Stimulated activated CD4-positive, alpha-beta T cell treated with anti-CD3 and anti-CD28 coated beads, Interleukin-15, amount 100 ng/mL, for 24 hours (primary cell): ENCODE measurements at places on chromosomes 5 and 9.

DNA sequence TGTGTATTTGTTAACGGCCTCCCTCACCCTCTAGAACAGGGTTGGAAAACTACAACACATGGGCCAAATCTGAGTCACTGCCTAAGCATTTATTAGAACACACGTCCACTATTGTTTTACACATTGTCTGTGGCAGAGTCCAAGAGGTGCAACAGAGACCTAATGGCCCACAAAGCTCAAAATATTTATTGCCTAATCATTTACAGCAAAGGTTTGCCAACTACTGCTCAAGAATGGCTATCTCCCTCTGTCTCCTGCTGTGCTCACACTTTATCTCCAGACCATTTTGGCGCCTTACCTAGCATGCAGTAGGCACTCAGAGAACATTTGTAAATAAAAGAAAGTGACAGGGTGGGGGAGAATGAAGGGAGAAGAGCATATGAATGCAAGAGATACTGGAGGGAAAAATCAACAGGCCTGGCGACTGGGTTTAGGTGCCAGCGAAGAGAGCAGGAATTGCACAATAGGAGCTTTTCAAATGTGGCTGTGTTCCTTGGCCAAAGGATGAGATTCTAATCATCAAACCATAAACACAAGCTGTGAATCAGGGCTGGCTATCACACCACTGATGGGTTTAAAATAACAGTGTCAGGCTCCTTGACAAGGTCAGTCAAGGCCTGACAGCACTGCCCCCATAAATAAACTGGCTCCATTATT lies 80.3 kb downstream of the EPB41L4A start:
- no peak for DNase-seq

DNA sequence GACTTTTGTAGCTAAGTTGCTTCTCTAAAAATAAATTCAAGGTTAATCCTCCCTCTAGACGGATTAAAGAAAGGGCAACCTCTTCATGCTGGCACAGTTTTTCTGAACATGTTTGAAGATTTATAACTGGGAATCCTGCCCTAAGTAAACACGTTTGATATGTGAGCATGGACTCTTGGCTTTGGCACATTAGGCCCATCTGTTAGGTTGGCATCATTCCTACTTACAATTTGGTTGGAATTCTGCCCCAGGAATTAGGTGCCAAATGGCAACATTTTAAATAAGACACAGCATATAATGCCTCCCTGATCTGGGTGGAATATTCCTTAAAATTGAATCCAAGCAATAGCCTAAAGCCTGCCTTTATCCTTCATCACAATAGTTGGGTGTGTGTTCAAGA lies 372.3 kb upstream of the CDH18 start:
- no peak for DNase-seq

DNA sequence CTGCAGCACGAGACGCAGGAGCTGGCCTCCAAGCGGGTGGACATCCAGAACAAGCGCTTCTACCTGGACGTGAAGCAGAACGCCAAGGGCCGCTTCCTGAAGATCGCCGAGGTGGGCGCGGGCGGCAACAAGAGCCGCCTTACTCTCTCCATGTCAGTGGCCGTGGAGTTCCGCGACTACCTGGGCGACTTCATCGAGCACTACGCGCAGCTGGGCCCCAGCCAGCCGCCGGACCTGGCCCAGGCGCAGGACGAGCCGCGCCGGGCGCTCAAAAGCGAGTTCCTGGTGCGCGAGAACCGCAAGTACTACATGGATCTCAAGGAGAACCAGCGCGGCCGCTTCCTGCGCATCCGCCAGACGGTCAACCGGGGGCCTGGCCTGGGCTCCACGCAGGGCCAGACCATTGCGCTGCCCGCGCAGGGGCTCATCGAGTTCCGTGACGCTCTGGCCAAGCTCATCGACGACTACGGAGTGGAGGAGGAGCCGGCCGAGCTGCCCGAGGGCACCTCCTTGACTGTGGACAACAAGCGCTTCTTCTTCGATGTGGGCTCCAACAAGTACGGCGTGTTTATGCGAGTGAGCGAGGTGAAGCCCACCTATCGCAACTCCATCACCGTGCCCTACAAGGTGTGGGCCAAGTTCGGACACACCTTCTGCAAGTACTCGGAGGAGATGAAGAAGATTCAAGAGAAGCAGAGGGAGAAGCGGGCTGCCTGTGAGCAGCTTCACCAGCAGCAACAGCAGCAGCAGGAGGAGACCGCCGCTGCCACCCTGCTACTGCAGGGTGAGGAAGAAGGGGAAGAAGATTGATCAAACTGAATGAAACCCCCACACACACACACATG lies 654 bp downstream of the PURA start:
- peak; percentile 60 for DNase-seq

GRCh38 chr9:77896269-77896937 lies 135.2 kb downstream of the GNAQ start:
- no peak for DNase-seq

GRCh38 chr5:113181853-113182490 lies 205.4 kb downstream of the DCP2 start:
- DNase-seq, result no peak
